ENCODE measurements at places on chromosomes 11 and 22.

DNA sequence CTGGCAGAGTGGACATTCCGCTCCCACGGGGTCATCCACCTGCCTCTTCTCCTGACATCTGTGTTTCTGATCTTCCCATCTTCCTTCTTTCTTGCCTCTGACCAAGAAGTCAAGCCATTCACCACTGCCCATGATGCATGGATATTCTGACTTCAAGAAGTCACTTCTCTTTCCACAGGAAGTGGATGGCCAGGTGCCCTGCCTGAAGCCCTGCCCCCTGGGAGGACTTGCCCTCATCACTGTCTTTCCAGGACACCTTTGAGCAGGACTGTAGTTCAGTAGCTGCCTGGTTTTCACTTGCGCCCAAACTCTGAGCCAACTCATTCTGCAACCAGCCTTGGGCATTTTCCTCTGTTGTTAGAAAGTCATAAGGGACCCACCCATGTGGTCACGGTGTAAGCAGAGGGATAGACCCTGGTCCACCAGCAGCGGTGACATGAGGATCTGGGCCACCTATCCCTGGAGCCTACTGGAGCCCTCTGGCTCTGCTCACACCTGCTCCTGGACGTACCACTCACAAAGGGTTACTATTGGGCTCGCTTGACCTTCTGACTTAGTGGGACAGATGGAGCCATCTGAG, 6.9 kb downstream of the CYTH4 start:
- DNase-seq = no peak

- DNase-seq = no peak
Measured at GRCh38 chr22:27089264-27089663, 431.9 kb downstream of the MIAT start.

DNA sequence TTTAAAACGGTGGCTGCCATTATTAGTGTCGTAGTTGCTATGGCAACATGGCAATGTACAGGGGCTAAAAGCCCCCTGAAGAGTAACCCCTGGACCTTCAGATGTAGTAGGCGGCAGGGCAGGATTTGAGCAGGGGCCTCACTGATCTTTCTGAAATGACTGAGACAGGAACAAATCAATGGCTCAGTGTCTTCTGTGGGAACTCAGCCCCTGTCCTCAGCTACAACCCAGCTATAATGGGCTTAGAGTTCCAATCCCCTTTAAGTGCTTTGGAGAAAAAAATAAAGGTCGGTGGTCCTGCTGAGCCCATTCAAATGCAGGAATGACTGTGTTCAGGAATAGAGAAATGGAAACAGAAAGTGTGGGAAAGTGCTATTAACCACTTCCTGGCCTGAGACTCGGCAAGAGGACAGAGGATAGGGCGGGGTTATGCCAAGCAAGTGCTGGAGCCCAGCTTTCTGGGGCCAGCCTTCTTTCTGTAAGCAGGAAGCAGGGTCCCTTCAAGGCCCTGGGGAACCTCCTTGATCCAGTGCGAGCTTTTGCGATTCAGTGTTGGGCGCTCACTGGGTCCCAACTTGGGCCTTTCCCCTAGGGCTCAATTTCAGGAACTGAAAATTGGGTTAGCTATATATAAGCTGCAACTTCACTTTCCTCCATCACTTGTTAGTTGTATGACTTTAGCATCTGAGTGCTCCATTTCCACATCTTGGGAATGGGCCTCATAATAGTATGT, 6.1 kb upstream of the CD82 start:
- no peak for DNase-seq

- DNase-seq = no peak
Measured at GRCh38 chr22:49476176-49476575, 351.5 kb downstream of the BRD1 start.

DNA sequence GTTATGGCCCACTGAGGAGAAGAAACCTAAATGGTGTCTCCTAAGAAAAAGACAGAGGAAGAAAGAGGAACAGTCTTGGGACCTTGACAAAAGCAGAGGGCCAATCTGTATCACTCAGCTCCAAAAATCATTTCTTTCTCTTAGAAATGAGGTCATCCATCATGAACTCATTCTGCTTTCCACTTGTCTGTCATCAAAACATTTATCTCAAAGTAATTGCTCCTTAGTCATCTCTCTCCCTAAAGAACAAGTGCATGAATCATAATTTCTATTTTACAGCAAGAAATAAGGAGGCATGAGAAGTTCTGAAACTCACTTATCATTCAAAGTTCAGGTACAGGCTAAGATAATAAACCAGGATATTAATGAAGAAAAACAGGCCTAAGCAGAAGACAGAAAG, 375.6 kb downstream of the KCNA4 start:
- peak; percentile 3 for DNase-seq

All from fibroblast of the aortic adventitia (primary cell).